Naive thymus-derived CD4-positive, alpha-beta T cell (primary cell): ENCODE measurements at places on chromosomes 5 and 9. TPM values are rescaled to one million over a fixed set of nuclear protein-coding genes. Genes with fewer than 3 reads are reported as not detected.
A peak's percentile ranks its signal among the peaks of the same experiment; 100 is the strongest.

- DNase-seq, result no peak
Measured at GRCh38 chr9:37914701-37915358, 10.9 kb upstream of the SLC25A51 start.

GRCh38 chr9:117779760-117780159 lies 75.6 kb downstream of the TLR4 start:
- no peak for DNase-seq

- DNase-seq, result peak; percentile 47
Measured at GRCh38 chr9:97853844-97854695, 1.0 kb downstream of the FOXE1 start.

- DNase-seq, result no peak
Measured at GRCh38 chr5:68708156-68708841, 385.5 kb upstream of the SLC30A5 start.

DNA sequence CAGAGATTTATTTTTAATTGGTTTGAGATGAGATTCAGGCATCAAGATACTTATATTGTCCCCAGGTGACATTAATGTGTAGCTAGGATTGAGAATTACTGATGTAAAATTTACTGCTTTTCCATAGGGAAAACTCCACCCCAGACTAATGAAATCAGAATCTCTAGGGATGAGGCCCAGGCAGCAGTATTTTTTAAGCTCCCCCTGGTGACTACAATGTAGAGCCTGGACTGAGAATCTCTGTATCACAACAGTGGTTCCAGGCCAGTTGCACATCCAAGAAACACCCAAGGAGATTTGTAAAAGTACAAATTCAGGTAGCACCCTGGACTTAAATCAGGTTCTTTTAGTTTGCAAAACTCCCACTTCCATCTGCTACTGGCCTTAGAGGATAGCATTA lies 185.7 kb downstream of the MARCHF11 start:
- no peak for DNase-seq

PHYHD1 gene
- polyA plus RNA-seq, result 5.1 TPM

TAF11L8 gene
- polyA plus RNA-seq, result not detected

IL17B gene
- not detected for polyA plus RNA-seq

NCBP1 gene
- 19.7 TPM for polyA plus RNA-seq
